ENCODE measurements at places on chromosomes 13 and 19.

DNA sequence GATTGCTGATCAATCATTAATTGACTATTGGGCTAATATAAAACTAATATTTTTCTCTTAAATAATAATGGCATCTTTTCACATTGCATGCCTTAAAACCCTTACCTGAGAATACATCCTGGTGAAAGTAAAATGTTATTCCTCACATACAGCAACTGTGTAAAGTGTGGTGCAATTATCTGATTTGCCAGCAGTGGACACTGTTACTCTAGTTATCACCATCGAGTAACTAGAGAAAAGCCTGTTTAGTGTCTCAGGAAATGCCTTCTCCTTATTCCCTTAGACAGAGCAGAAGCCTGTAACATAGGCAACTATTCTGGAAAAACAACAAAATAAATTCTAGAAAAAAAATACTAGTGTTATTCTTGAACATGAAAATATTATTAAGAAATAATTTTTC is 459.8 kb downstream of the FGF14 start:
- peak; percentile 85 for DNase-seq

GRCh38 chr13:48490241-48490640 is 42.6 kb downstream of the RCBTB2 start:
- DNase-seq: no peak

GRCh38 chr19:43731846-43732245 is 16.0 kb downstream of the IRGC start:
- DNase-seq: peak; percentile 95

DNA sequence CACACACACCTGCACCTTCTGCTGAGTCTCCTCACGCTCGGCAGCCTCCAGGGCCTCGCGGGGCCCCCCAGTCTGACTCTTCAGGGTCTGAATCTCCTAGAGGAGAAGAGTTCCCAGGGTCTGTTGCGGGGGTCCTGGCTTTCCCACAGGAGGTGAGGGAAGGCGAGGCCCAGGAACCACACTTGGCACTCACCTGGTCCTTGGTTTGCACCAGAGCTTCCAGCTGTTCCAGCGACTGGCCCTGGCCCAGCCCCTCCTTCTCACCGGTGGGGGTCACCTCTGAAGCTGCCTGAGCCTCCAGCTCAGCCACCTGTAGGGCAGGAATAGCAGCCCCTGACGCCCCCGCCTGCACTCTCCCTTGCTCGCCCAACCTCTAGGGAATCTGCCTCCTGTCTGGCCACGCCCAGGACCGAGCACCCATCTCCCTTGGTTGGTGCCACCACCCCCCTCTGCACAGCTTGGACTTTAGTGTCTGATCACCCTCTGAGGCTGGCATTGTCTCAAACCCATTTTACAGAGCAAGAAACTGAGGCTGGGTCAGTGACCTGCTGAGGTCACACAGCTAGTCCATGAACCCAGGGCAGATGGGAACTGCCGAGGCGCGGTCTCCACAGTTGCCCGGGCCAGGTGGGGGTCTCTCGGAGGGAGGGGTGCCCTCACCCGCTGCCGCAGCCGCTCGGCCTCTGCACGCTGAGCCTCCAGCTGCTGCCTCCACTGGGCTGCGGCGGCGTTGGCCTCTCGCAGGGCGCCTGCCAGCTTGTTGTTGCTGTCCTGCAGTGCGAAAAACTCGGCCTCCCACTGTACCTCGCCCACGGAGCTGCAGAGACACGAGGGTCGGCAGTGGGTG is 9.5 kb downstream of the HOMER3 start:
- no peak for DNase-seq

DNA sequence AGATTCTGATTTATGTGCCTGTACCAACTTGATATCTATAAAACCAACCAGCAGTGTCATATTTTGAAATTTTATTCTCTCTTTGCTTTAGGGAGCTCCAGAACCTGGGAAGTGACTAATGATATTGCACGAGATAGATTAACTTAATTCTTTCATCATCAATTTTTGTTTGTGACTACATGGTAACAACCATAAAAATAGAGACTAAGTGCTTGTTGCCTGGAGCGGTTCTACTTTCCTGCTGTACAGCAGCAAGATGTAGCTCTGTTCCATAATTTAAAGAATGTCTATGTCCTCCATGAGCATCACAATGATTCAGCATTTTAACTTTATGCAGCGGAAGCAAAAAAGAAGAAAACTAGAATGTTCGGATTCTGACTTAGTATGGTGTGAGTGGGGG is 275.6 kb downstream of the KLF5 start:
- no peak for DNase-seq

GRCh38 chr19:54257116-54257480 is at the start of gene LILRB5:
LILRB5 (minus strand) TSS chr19:54257273; CDS start chr19:54257193, 80 bp downstream.
- DNase-seq: no peak

- DNase-seq: no peak
Observed at GRCh38 chr19:35451338-35452096, 3.5 kb downstream of the FFAR2 start.

GRCh38 chr19:49071860-49072547 is 495 bp downstream of the KCNA7 start:
- no peak for DNase-seq

GRCh38 chr13:35857769-35858168 is 273.4 kb downstream of the DCLK1 start:
- peak; percentile 75 for DNase-seq

DNA sequence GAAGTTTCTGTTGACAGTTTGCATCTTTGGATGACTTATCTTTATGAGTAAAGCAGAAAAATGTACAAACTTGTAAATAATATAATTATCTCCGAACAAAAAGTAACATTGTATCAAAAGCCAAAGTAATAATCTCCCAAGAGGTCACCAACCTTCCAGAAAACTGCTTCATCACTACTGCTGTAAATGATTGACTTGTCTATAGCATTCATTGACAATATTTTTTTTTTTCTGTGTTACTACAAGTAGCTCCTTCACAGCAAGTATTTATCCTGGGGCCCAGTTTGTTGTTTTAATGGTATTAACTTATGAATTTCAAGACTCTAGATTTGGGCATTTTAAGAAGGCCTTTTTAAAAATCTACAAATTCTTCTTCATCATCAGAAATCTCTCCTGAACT is 242.4 kb downstream of the KLF12 start:
- DNase-seq: no peak

- no peak for DNase-seq
Observed at GRCh38 chr13:46982856-46983582, 86.2 kb upstream of the HTR2A start.

GRCh38 chr13:66665991-66666390 is 564.1 kb downstream of the PCDH9 start:
- peak; percentile 86 for DNase-seq

GRCh38 chr13:37090912-37091311 is 14.6 kb downstream of the CSNK1A1L start:
- DNase-seq: peak; percentile 16

DNA sequence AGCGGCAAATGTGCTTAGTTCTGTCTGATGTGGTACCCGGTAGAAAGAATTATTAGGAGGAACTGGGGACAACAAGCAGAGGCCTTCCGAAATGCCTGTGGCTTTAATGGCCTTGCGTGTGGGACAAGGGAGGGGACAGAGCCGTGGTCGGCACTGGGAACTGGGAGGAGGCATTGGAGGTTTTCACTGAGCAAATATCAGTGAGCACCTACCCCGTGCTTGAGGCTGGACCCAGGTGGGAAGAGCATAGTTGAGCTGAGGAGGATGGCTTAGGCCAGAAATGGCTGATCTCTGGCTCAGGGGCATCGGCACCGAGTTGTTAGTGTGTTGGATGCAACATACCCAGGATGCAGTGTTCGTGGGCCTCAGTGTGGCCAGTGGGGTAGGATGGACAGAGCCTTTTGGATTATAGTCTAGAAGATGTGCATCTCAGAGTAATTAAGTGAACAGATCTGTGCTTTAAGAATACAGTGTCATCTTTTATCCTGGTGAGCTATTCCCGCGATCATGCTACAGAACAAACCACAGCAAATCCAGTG is 201.3 kb downstream of the TEX29 start:
- DNase-seq: no peak

GRCh38 chr19:32599736-32600157 is 18.8 kb downstream of the PDCD5 start:
- peak; percentile 86 for DNase-seq

- peak; percentile 74 for DNase-seq
Observed at GRCh38 chr13:83503424-83503823, 378.9 kb downstream of the SLITRK1 start.

DNA sequence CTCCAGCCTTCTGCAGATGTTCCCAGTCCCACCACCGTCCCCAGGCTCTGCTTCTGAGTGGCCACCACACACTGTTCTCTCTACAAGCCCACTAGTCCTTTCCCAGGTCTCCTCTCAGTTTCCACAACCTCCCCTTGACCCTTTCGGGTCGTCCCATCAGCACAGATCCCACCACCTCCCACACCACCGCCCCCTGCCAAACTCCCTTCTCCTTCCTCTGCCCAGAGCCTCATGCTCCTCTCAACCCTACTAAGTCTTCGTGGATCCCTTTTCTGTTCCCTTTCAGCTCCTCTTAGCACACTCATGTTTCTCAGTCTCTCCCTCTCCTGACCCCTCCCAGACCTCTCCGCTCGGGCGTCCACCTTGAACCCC is 1.9 kb downstream of the NAPA start:
- DNase-seq: no peak

DNA sequence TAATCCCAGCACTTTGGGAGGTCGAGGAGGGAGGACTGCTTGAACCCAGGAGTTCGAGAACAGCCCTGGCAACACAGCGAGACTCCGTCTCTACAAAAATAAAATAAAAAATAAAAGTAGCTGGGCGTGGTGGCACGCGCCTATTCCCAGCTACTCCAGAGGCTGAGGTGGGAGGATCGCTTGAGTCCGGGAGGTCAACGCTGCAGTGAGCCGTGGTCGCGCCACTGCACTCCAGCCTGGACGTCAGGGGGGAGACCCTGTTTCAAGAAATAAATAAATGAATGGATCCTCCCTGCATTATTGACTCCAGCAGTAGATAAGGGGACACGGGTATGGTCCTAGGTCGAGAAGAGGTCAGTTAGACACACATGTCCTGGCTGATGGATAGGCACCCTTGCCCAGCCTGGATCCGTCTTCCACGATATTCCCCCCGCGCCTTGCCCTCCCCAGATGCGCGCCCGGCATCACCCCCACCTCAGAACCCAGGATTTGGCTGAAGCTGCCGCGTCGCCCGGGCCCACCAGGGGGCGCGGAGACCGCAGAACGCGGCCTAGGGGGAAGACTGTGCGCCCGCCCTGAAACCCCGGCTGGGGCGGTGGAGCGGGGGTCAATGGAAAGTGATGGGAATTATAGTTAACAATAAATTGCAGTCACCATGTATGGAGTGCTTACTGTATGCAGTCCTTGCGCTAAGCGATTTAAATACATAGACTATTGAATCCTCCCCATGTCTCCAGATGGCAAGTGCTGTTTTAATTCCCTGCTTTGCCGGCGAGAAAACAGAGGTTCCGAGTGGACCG is 2.1 kb upstream of the HOOK2 start:
- peak; percentile 82 for DNase-seq

DNA sequence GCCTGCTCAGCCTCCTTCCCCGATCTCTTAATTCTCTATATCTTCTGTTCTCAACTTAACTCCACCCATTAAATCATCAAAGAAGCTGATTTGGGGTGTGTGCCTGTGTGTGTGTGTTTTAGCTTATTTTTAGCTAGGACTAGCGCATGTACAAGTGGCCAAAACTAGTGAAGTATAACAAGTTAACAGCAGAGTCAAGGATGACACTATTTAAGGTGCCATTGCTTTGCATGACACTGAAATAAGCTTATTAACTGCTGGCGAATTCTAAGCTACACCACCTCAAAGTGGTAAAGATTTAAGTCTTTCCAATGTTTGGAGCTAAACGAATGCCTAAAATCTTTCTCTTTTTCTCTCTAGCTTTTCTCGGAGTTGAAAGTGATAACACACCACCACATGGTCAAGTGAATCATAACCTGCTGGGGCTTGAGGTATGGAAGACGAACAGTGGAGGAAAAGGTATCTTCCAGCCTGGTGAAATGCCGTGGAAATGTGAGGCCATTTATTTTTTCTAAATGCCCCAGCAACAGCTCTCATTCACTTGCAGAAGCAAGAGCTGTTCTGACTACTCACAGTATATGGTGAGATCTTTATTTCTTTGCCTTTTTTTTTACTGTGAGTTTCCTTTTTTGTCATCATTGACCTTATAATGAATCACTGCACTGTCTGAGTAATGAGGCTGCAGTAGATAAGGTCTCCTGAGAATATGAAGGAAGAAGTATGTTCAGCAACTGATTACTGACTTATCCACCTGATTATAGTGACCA is 570.3 kb downstream of the PCDH9 start:
- peak; percentile 79 for DNase-seq

GRCh38 chr13:95387733-95388207 is 86.5 kb upstream of the ABCC4 start:
- peak; percentile 16 for DNase-seq

DNA sequence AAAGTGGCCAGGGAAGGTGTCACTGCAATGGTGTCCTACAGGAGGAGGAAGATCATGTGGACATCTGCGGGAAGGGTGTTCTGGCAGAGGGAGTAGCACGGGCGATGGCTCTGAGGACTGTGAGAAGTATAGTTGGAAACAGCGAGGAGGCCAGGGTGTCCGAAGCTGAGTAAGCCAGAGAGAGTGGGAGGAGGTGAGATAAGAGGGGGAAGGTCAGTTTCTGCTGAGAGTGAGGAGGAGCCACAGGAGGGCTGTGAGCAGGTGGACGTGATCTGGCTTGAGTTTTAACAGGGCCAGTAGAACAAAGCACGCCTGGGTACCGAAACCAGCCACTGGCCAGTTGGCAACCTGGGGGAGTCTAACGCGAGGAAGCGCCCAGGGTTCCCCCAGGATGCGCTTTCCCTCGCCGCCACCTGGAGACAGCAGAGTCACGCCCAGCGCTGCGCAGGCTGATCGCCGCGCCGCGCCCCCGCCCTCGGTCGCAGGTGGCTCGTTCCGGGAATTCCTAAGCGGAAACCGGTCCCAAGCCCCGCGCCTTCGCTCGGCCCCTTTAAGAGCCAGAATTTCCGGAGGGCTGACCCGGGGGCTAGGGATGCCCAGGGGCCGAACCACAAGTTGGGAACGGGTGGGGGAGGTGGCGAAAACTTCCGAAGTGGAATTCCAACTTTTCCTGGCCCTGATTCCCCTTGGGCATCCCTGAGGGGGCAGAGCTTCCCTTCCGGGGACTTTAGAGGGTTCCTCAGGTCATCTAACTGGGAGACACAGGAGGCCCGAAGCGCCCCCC is 1.1 kb upstream of the LSR start:
- DNase-seq: no peak
